ENCODE measurements at places on chromosomes 2 and 18.
A peak's percentile ranks its signal among the peaks of the same experiment; 100 is the strongest.

DNA sequence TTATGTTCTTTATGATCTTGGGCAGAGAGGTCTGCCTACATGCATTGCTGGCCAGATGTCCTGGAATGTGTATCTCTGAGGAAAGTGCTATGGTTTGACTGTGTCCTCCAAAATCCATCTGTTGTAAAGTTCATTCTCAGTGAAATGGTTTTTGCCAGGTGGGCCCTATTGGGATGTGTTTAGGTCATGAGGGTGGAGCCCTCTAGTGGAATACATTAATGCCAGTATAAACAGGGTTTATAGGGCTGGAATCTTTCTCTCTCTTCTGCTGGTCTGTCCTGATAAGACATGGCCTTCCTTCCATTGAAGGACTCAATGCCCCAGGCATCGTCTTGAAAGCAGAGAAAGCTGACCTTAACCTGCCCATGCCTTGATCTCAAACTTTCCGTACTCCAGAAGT, 258.5 kb downstream of the RPIA start:
- no peak for ATAC-seq

DNA sequence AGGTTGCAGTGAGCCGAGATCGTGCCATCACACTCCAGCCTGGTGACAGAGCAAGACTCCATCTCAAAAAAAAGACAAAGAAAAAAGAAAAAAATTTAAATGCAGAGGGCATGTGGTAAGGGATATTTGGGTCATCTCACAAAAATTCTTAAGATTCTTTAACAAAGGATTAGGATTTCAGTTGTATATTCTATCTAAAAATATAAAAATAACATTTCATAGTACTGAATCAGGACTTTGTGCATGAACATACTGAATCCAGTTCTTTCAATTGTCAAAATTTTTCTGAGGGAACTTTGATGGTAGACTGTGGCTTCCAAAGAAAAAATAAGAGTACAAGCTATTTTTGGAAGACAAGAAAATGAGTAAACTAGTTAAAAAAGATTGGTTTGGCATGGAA, 6.5 kb upstream of the PPP3R1 start:
- ATAC-seq: peak; percentile 50

DNA sequence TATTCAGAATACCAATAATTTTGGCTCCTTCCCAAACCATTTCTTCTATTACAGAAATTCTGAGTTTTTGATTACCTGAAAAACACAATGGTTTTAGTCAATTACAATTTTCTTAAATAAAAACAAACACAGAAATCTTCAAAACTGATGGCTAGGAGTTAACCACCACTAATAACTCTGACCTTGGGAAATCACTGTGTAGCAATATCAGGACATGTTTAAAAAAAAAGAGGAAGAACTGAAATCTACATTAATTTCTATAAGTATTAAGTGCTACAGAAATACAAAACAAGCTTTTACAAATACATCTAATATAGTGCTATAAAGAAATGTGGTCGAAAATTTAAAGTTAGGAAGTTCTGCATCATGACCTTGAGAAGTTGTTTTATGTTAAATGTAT, 14.9 kb downstream of the L3MBTL4 start:
- ATAC-seq: no peak

DNA sequence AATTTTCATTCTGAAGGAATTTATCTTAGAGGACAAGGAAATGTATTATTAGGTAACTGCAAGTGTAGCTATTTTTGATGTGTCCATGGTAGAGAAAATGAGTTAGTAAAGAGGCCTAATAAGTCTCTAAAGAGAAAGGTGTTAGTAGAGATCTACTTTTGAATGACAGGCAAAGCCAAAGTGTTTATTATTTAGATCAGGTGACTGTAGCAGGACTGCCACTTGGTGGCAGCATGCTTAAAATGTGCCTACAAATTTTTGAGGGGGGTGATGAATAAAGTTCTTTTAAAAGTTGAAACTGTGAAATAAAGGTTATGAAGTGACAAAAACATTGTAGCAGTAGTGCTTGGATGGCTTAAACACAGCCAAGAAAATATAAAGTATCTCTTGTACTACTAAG, 421.5 kb upstream of the MEIS1 start:
- ATAC-seq: no peak

GRCh38 chr2:200523158-200523557, 2.8 kb upstream of the SGO2 start:
- ATAC-seq: no peak

- ATAC-seq: no peak
These were observed 10.6 kb downstream of the SLC4A5 start for GRCh38 chr2:74332550-74333174.

DNA sequence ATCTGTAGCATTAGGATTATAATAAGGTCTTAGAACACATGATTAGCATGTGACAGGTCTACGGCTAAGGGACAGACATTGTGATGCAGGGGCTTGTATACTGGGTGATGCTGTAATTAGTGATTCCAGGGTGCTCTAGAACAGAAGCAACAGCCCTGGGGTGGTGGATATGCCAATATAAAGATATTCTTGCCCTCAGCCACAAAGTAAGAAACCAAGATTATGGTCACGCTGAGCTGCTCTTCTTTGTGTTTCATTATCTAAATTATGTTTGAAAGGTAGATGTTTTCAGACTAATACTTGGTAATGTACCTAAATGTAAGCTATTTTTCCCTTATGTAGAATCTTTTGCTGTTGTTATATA, 45.3 kb downstream of the FN1 start:
- ATAC-seq: no peak

- no peak for ATAC-seq
These were observed 41.9 kb downstream of the C1QL2 start for GRCh38 chr2:119116411-119117295.

GRCh38 chr2:152038441-152038958, 60.3 kb downstream of the CACNB4 start:
- no peak for ATAC-seq

- no peak for ATAC-seq
These were observed 88.3 kb downstream of the SLC8A1 start for GRCh38 chr2:40363631-40364030.

GRCh38 chr2:222088561-222088960, 210.2 kb downstream of the PAX3 start:
- no peak for ATAC-seq

DNA sequence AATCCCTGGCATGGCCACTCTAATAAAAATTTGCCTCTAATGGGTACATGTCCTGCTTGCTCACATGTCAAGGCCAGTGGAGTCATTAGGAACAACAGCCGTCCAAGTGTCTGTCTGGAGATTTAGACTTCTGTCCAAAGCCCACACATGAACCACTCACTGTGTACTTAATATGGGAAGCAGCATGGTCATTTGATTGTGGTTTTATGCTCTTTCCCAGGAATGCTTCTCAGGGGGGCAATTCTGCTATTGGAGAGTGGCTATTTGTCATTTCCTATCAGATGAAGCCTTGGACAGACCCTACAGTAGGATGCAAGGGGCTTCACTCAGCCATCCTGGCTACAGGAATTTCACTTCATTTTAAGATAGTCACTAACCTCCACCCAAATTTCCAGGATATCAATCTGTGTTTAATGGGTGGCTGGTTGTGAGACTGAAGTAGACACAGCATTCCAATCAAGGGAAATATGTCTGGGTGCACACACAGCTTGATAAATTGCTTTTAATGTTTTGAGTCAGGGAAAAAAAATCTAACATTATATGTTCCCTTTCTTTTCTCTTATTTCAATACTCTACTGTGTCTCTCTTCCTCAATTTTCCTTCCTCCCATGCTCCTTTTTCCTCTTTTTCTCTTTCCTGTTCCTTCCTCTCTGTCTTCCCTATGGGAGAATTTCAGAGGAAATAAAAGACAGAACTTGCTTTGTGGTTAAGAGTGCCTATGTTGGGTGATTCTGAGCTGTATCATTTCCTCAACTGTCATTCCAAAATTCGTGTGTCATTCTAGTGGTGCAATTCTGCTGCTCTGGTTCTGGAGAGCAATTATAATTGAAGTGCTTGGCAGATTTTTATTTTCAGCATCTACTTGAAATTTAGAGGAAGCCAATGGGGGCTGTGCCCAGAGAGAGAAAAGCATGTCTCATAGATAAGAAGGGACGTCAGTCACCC, 320.1 kb downstream of the OSR1 start:
- ATAC-seq: peak; percentile 88

- ATAC-seq: no peak
These were observed 31.9 kb upstream of the EML4 start for GRCh38 chr2:42137125-42137841.

GRCh38 chr2:169798397-169798717, 314 bp upstream of the SSB start:
- no peak for ATAC-seq

- peak; percentile 41 for ATAC-seq
These were observed 57.4 kb upstream of the MSH2 start for GRCh38 chr2:47345590-47345924.

GRCh38 chr2:69017835-69018234, 4.9 kb downstream of the ANTXR1 start:
- no peak for ATAC-seq

DNA sequence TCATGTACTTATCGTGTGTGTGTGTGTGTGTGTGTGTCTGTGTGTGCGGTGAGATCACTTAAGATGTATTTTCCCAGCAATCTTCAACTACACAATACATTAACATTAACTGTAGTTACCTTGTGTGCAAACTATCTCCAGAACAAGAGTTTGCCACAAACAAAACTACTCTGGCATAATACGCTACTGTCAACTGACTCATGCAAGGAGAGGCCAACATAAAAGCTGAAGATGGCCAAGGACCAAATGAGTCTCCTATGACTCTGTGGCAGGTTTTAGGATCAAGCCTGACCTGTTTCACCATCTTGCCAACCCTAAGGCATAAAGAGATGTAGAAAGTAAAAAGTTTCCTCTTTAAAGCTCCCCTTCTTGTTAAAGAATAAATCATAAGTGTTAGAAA, 20.1 kb downstream of the CYB5A start:
- no peak for ATAC-seq

DNA sequence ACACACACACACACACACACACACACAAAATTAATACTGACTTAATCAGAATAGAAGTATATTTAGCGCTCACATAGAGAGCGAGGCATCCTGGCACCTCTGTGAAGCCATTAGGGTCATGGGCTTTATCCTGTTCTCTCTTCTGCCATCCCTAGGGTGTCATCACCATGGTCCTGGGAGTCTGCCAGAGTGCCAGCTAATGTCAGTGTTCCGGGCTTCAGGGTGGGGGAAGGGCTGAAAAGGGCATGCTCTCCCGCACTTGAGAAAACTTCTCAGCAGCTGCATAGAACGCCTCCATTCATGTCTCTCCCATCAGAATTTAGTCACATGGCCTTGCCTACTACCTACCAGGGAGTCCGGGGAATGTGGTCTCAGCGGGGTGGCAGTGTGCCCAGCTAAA, 19.7 kb upstream of the DYNC2LI1 start:
- no peak for ATAC-seq

- ATAC-seq: no peak
These were observed 142.8 kb downstream of the TMEM17 start for GRCh38 chr2:62363166-62363565.

- no peak for ATAC-seq
These were observed 620.2 kb upstream of the NETO1 start for GRCh38 chr18:73487966-73488365.

DNA sequence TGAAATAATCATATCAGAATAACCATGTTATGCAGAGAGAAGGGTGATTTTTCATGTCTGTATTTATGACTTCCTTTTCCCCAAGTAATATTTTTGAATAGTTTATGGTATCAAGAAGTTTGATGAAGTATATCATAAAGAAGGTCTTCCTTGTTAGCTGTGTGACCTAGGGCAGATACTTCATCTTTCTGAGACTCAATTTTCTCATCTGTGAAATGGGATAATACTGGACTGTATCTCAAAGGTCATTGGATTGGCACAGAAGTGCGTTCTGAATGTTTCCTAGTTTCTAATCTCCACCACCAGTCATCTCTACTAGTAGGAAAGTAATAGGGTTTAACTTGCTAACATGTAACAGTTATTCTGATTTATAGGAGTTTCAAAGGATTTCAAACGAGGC, 52.6 kb downstream of the DGKD start:
- no peak for ATAC-seq

DNA sequence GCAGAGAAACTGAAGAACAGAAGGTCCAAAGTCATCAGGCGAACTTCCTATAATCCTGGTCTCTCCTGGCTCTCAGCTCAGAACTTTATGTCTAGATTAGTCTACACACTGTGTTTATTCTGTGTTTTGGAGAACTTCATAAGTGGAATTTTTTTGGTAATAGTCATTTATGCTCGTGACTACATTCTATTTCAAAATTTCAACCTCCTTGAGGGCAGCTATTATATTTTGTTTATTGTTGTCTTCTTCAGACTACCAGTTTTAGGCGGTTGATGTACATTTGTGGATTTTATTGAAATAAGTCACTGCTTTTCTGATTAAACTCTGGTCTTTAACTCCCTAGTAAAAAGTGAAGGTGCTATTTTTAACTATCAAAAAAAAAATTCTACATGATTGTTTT, 816.6 kb downstream of the SATB2 start:
- no peak for ATAC-seq

DNA sequence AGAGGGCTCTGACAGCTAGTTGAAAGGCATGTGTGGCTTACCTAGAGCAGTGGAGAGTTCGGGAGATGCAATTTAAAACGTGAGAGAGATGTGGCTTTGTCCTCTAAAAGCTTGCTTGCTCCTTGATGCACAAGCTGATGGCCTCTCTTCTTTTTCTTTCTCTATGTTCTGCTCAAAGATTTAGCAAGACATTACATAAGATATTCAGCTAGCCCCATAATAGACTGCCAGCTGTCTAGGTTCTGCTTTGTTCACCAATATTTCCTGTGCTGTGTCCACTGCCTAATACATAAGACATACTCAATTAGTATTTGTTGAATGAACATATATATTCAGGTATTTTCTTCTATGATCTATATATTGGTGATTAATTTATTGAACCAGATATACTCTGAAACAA, 31.1 kb downstream of the SPATS2L start:
- ATAC-seq: peak; percentile 55

GRCh38 chr2:168603439-168603961, 147.4 kb downstream of the CERS6 start:
- ATAC-seq: no peak

- no peak for ATAC-seq
These were observed 401.1 kb downstream of the BCL11A start for GRCh38 chr2:60152226-60152833.

DNA sequence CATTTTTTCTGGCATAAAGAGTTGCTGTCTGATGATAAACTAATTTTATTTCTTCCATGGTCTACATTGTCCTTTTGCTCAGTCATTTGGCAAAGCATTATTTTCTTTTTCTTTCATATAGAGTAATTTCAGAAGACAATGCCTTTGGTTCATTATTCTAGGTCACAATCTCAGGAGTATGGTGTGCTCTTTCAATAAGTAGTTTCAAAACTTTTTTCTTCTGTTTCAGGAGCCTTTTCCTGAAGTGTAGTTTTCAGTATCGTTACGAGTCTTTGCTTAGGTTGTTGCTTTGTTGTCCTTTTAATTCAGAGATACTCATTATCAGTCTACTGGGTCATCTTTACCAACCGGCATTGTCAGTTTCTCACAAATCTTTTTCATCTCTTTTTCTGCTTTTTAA, 100.4 kb upstream of the GPC1 start:
- no peak for ATAC-seq

DNA sequence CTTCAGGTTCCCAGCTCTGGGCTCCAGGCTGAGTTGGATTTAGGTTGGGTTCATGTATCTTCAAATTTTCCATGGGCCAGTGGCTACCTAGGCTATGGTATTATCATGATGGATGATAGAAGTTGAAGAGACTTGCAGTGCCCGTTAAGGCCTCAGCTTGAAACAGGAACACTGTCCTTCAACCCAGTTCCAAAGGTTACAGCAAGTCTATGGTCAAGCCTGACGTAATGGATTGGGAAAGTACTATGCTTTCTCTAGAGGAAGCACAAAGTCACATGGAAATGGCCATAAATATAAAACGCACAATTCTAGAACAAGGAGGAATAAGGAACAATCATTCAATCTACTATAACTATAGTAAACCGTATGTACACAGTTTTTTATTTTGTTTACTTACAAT, 593.2 kb downstream of the ZEB2 start:
- no peak for ATAC-seq
